ENCODE measurements at places on chromosomes 3 and 15. TPM values are rescaled to one million over a fixed set of nuclear protein-coding genes. Genes with fewer than 3 reads are reported as not detected.

DNA sequence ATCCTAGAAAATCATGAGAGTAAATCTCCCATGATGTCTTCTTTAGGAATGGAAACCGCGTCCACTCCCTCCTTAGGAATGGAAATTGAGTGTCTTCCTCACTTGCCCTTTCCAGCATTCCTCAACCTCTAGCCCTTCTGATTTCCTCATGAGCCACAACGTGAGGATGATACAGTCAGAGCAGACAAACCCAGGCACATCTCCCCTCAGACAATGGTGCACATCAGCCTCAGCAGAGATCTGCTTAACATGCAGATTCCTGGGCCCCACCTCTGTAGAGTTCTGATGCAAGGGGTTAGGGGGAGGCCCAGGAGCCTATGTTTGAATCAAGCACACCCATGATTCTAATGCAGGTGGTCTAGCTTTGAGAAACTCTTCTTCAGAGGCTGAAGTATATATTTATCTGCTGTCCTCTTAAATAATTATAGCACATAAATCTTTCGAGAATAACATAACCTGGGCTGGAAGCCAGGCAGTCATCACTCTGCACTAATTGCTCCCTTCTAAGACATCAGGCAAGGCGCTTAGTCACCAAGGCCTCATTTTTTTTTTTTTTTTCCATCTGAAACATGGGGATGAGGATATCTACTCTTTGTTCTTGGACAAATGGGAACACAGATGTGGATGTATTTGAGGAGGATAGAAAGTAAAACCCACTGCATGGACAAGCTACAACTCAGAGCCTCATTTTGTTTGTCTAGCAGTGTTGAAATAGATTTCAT, 81.7 kb downstream of the PRICKLE2 start:
- no peak for DNase-seq

DNA sequence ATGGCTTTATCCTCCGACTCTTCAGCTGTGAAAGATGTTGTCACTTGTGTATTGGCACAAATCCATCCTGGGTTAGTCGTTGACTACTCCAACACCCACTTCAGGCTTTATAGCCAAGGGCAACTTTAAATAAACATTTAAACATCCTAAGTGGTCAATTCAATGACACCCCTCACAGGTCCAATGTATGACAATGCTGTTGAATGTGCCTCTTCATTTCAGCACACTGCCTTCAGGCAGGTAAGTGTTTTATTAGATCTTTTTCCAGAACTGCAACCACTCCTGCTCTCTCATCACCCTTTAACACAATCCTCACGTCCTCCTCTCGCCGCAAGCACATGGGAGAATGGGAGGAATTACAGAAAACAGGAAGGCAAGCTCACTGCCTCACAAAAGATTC, 30.3 kb downstream of the IL12A start:
- no peak for DNase-seq

GRCh38 chr15:58438956-58439355, 7.2 kb downstream of the LIPC start:
- peak; percentile 33 for DNase-seq

GRCh38 chr3:134824791-134825190, 29.7 kb downstream of the EPHB1 start:
- DNase-seq: no peak

GRCh38 chr3:186180151-186180550, 71.3 kb upstream of the ETV5 start:
- DNase-seq: no peak

DNA sequence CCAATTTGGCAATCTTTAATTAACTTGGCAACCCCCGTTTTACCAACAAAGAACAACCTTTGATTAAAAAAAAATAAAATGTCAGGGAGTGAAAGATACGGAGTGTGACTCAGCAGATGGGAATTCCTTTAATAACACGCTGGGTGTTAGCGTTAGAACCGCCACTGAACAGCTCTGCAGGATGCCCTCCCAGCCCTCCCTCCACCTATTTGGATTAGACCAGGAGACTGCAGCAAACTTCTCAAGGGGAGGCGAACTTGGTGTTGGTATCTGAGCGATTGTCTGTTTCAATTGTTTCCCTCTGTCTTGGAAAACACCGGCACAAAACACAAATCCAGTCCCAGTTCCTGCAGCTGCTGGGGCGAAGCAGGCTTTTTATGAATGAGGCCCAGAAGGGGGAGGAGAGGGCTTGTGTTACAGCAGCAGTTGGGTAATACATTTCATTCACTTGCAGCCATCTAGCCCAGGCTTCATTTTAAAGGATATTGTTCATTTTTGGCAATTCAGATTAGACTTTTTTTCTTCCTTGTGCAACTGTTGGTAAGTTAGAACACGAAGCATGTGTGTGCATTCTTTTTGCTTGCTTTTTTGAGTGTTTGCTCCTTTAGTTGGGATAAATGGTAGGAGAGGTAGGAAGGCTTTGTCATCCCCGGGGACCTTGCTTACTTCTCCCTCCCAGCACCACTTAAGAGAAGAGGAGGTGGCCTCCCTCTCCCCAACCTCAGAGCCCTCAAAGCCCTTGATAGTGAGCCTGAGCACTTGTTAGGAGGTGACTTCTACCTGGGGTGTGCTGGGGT, 152.3 kb downstream of the IGF1R start:
- no peak for DNase-seq

- no peak for DNase-seq
These were observed 94.4 kb downstream of the DNASE1L3 start for GRCh38 chr3:58116161-58116955.

DNA sequence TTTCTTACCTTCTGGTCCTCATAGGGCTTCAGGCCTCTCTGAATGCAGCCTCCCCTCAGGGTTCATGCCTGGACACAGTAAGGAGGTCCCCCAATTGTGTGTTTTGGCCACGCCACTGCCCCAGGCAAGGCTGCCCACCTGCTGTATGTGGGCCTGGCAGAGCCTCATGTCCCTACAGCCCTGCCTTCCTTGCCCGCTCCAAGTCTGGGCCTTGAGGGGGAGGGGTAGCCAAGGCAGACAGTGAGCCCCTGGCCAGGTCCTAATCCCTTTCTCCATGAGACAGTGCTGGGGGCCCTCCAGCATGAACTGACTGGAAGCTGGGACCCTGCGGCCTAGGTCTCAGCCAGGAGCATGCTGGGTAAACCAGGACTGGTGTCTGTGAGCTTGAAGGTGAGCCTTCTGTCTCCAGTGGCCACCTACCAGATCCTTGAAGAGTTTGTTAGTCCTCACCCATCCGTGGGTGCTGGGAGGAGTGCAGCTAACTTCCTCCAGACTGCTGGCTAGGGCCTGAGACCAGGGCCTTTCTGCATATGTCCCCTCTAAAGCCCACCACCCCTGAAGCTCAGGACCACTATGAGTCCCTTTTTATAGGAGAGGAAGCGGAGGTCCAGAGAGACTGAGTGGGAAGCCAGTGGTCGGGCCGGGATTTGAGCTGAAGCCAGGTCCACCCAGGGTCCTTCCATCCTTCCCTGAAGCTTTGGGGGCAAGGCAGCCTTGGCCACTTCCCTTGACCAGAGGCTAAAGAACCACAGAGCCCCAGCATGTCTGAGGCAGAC, 8.7 kb downstream of the ZBTB47 start:
- DNase-seq: no peak

DNA sequence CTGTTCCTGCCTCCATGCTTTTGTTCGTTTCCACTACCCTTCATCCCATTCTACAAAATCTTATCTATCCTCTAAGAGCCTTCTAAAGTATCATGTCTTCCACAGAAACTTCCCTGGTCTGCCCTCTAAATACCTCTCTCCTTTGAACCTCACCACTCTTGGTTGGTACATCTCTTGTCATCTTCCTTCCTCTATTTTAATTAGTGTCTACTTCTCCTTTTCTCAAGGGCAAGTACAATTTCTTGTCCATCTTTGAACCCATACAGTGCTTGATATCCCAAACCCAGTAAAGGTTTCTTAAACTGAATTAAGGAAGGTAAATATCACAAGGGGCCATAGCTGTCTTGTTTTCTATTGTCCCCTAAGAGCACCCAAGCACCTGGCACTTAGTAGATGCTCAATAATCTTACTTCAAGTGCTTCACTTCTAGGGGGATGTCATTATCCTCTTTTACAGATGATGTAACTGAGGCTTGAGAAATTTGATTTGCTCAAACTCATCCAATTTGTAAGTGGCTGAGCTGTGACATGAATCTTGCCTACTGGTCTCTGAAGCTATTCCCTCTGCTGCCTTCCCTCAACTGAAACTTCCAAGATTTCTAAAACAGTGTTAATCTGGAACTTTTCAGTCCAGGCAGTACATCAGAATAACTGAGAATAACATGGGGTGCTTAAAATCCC, 2.6 kb upstream of the DAPK2 start:
- DNase-seq: no peak

DNA sequence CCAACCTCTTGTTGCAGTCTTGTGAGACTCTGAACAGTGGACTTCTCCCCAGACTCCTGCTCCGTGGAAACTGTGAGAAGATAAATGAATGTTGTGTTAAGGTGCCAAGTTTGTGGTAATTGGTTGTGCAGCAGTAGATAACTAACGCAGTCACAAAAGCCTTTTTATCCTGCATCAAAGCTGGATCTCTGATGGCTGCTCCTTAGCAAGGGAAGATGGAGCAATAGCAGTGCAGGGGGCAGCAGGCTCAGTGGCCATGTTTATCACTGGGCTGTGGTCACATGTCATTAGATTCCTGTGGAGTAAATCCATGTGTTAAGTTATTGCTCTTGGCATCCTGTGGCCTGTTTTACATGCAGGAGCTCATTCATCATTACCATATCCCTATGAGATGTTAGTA, 13.5 kb downstream of the CMTM7 start:
- no peak for DNase-seq

DNA sequence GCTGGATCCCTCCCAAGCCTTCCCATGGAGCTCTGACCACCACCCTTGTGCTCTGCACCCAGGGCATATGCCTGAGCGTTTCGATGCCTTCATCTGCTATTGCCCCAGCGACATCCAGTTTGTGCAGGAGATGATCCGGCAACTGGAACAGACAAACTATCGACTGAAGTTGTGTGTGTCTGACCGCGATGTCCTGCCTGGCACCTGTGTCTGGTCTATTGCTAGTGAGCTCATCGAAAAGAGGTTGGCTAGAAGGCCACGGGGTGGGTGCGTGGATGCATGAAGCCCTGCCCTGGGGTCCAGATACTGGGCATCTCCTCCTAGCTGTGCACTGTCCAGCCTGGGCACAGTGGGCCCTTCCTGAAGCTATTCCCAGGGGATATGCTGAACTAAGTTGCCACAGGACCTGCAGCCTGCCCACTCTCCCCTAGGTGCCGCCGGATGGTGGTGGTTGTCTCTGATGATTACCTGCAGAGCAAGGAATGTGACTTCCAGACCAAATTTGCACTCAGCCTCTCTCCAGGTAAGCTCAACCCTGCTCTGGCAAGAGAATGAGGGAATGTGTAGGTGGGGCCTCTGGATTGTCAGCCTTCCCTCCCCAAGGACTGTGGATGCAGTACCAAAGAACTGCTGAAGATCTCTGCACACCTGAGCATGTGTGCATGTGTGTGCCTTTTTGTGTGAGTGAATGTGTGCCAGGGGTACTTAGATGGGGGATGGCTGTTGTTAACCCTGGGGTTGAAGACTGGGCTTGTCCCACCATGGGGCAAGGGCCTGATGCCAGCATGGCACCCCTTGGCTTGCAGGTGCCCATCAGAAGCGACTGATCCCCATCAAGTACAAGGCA, 2.1 kb downstream of the MYD88 start:
- peak; percentile 32 for DNase-seq

GRCh38 chr3:184352897-184353545, 8.4 kb downstream of the CLCN2 start:
- no peak for DNase-seq

DNA sequence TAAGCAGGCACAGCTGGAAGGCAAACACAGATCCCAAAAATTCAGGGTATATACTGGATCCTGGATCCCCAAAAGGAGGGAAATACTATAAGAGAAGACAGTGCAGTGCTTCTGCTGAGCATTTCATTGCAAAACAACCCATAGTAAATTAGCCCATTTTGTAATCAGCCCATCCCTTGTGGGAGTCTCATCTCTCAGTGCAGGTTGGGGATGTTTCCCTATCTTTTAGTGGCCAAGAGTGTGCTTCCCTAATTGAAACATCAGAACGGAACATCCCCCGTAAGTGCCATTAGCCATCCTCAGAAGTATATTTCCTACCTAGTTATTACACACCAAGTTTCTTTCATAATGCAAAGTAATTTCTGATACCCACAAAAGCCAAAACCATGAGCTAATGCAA, 11.2 kb upstream of the MTMR14 start:
- no peak for DNase-seq

DNA sequence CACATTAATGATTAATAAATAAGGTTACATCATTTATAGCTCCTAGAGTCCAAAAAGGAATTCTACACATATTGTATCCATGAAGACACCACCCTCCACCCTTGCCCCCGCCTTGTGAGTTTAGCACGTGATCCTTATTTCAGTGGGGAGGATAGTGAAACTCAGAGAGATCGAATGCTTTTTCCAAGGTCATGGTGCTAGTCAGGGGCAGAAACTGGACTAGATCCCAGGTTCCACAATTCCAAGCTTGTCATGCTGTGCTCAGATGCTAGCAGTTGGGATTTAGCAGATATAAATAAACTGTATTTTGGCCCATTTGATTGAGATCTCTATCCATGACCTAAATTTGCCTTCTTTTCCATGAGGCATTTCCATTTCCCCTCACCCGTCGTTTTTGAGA, 227.4 kb upstream of the THRB start:
- DNase-seq: no peak

DNA sequence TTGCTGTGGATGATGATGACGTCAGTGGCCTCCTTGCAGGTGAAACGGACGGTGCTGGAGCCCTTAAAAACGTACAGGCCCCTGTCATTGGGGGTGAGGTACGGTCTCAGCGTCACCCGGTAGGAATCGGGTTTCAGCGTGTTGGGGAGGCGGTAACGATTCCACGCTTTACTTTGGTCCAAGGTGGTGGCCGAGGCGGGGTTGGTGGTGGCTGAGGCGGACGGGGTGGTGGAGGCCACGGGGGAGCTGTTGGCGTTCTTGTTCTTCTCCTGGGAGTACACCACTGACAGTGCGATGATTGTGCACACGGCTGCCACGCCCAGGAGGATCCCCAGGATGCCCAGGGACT, 8.5 kb downstream of the ANPEP start:
- no peak for DNase-seq

DNA sequence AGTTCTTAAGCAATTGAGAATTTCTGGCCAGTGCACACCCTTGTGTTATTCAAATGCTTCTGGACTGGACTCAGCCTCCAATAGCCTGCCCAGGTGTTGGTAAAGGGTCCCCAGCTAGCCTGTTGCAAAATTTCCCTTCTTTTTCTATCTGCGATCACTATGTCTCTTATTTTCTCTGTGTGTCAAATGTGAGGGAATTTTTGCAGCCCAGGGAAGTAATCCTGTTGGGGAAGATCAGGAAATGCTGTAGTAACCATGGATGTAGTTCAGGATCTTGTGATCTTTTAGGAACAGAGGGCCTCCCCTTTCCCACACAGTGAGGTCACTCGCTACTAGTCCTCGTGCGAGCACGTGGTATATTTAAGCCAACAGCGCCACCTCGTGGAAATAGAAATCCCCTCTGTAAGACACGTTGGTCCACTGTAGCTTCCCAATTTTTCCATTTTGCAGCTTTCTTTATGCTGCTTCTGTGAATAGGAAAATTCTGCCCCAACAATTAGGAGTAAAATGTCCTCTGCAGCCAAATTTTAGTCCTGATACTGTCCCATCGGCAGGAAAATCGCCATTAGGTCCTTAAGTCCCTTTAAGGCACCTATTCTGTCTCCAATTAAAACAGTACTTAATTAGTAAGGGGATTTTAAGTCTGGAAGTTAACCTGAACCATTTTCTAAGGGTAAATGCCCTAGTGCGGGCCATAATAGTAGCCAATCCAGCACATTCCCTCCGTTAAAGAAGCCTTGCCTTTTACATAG, 4.0 kb upstream of the SMCO1 start:
- DNase-seq: no peak

Gene MEGF11
- not detected for polyA plus RNA-seq

Gene CFAP161
- not detected for polyA plus RNA-seq

Gene STRIT1
- not detected for polyA plus RNA-seq

Gene CHDH
- 10.7 TPM for polyA plus RNA-seq

Gene AP2M1
- 155 TPM for polyA plus RNA-seq
